ENCODE measurements at places on chromosomes 16 and 17.

DNA sequence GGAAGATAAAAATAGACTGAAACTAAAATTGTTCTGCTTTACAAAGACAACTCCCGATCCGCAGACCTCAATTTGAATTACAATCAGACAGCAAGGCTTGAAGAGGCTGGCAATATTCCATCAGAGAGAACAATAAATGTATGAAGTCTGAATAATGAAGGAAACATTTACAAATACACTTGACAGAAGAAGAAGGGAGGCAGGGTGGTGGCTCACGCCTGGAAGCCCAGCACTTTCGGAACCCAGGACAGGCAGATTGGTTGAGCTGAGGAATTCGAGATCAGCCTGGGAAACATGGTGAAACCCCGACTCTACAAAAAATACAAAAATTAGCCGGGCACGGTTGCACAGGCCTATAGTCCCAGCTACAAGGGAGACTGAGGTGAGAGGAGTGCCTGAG is 14.6 kb downstream of the ODF4 start:
- no peak for DNase-seq

GRCh38 chr16:61014869-61015268 is 1021.4 kb downstream of the CDH8 start:
- no peak for DNase-seq

DNA sequence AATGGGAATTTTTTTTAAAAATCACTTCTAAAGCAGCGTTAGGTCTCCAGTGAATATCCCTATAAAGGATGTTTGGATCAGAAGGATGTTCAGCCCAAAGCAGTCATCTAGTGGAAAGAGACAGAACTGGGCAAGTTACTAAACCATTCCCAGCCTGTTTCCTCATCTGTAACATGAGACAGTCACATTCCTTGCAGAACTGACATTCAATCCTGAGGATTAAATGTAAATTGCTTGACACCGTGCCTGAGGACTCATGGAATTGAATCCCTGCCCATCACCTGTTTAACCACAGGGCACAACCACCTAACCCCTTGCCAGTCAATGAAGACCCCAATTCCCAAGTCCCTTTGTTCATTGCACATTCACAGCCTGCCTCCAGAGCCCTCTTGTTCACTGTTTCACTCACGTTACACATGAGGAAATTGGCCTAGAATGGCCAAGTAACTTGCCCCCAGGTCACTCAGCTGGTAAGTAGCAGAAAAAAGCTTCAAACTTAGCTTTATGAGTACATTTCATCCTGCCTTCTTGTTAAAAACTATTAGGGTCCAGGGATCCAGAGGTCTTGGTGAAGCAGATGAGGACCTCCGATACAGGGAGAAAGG is 1.4 kb downstream of the CMTM2 start:
- no peak for DNase-seq

- DNase-seq, result no peak
Measured at GRCh38 chr17:5545051-5545987, 39.0 kb downstream of the NLRP1 start.

DNA sequence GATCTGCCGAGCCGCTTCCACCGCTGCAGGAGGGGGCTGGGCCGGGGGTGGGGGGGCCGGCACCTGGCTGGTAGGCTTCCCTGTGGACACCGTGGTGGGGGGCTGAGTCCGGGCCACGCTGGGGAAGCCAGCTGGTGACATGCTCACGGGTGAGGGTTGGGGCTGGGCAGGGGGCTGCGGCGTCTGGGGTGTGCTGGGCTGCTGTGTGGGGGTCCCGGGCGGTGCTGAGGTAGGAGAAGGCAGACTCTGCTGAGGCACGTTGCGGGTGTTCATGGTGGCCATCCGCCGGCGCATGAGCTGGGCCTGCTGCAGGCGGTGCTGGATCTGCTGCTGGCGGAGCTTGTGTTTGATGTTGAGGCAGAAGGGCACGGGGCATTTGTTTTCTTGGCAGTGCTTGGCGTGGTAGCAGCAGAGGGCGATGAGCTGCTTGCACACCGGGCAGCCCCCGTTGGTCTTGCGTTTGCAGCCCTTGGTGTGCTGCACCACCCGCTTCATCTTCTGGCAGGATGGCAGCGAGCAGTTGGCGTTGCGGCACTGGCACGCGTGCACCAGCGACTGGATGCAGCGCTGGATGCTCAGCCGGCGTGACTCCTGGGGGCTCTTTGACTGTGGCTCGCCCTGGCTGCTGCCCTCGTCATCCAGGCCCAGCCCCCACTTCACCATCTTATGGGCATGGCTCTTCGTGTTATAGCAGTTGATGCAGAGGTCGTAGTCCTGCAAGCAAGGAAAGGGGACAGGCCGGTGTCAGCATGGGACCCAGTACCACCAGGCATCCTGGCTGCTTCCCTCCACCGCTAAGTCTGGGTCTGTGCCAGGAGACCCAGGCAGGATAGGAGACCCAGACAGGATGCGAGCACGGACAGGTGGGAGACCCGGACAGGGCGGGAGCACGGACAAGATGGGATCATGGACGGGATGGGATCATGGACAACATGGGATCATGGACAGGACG is 12.1 kb upstream of the TRAP1 start:
- DNase-seq, result no peak

DNA sequence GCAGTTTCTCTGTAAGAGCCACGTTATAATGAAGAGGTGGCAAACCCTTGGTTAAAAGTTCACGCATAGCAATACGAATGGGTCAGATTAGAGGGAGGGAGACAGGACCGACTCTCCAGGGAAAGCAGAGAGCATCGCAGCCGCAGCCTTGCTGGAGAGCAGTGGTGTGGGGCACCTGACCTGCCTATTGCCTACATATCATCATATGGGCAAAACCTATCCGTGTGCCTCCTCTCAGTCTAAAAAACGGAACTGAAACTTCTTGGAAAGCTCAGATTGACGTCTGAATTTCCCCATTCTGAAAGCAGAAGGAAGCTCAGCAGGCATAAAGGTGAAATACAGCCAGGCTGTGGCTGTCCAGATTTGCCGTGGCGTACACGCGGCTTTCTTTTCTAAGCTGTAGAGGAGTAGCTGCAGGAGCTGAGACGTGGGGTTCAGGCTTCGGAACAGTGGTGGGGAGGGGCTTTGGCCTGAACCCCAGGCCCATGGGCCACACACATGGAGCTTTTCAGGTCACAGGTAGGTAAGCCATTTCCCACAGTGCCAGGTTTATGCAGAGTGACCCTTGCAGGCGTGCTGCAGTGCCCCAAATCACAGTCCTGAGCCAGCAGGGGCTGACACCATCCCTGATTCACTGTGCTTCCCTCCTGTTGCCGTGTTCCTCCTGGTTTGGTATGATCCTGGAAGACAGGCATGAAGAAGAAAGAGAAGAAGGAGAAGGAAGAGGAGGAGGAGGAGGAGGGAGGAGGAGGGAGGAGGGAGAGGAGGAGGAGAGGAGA is 41.6 kb upstream of the TNRC6C start:
- DNase-seq, result no peak

GRCh38 chr17:79246225-79247190 is 171.9 kb downstream of the ENGASE start:
- no peak for DNase-seq

DNA sequence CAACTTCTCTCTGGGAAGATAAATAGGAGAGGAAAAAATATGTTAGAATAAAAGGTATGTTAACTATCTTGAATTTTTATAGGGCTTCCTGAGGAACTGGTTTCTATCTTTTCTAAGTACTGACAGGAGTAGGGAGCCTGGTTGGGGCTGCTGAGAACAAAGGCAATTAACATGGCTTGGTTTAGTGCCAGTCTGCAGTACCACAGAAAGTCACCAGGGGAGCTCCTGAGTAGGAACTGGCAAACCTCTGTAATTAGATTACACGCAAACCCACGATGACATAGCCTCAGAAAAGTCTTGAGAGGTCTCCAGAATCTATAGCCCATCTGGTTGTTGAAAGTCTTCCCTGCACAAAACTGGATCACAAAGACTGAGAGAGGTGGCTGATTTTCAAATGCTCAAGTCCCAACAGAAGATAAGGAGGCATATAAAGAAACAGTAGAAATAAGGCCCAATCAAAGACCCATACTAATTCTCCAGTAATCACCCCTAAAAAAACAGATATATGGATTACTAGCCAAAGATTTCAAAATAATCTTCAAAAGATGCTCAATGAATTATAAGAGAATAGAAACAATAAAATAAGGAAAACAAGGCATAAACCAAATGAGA is 11.7 kb upstream of the CNTNAP4 start:
- DNase-seq, result no peak

DNA sequence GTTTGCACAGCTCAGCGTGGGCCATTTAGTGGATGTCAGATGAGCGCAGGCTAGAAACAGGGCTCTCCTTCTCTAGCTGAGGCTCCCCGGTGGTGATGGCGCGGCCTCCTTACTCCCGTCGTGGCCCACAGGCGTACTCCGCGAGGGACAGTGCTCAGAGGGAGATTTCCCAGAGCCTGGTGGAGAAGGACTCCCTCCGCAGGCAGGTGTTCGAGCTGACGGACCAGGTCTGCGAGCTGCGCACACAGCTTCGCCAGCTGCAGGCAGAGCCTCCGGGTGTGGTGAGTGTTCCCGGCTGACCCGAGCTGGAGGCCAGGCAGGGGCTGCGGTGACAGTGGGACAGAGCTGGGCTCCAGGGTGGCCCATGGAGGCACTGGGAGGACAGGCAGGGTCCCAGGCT is 21.4 kb downstream of the CARD14 start:
- no peak for DNase-seq

DNA sequence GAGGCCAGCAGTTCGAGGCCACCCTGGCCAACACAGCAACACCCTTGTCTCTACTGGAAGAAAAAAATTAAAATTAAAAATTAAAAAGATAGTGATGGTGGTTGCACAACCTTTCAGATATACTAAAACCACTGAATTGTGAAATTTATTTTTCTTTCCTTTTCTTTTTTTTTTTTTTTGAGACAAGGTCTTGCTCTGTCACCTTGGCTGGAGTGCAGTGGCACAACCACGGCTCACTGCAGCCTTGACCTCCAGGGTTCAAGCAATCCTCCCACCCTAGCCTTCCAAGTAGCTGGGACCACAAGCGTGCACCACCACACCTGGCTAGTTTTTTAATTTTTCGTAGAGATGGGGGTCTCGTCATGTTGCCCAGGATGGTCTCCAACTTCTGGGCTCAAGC is 254.4 kb downstream of the SLC39A11 start:
- no peak for DNase-seq

DNA sequence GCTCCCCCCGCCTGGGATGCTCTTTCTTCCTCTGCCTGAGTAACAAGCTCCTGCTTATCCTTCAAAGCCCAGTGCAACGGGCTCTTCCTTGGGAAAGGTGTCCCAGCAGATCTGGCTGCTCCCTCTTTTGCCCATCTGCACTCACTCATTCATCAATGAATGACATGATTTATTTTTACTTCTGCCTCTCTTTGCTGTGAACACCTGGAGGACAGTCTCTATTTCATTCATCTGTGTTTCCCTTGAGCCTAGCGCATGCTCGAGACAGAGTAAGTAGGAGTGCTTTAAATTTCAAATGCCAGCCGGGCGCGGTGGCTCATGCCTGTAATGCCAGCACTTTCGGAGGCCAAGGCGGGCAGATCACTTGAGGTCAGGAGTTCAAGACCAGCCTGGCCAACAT is 22.0 kb upstream of the GINS2 start:
- no peak for DNase-seq

DNA sequence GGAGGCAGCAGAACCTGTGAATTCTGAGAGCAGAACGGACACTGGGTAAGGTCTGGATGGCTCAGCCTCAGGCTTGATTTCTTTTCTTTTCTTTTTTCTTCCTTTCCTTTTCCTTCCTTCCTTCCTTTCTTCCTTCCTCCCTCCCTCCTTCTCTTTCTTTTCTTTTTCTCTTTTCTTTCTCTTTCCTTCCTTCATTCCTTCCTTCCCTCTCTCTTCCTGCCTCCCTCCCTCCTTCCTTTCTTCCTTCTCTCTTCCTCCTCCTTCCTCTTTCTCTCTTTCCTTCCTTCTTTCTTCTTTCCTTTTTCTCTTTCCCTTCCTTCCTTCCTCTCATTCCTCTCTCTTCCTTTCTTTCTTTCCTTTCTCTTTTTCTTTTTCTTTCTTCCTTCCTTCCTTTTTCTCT is 38.0 kb downstream of the OR3A1 start:
- DNase-seq, result no peak

DNA sequence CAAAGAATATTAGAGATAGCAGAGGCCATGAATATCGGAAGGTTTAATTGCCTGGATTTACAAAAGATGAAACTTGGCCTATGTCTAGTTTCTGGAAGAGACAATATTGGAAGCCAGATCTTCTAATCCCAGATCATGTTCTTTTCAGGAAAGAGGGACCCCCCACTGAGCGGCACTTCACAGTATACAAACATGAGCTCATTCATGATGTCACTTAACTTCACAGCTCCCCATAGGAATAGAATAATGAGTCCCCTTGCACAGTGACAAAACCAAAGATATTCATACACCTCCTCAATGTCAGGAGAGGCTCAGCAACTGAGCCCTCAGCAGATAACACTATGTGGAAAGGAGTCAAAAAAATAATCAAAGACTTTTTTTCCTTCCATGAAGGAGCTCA is 147.5 kb downstream of the CDH11 start:
- no peak for DNase-seq

DNA sequence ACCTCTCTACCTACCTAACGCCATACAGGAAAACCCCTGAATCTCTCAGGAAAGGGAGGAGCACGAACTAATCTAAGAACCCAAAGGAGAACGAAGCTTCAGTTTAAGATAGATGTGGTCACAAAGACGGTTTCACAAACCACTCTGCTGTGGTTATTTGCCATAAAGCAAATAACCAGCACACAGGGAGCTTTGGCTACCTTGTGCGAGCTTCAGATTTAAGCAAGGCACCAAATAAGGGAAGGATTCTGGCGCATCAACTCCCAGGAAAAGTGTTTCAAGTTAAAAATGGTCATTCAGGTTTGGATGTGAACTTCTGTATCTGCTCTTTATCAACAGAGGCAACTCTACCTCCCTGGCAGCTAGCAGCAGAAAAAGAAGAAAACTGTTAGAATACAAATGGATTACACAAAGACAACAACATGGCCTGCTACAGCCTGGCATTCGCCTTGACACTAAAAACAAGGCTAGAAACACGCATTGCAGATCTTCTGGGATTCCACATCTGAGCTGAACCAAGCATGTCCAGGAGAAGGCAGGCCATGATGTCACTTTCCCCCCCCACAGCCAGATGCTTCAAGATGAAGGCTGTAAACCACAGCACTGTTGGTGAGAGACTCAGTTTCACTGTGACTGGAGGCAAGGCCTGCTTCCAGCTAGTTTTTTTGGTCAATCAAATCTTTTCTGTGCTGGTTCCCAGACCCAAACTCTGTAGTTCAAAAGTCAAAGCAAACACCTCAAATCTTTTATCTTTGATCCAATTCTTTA is 43.6 kb downstream of the SMG6 start:
- peak; percentile 7 for DNase-seq

DNA sequence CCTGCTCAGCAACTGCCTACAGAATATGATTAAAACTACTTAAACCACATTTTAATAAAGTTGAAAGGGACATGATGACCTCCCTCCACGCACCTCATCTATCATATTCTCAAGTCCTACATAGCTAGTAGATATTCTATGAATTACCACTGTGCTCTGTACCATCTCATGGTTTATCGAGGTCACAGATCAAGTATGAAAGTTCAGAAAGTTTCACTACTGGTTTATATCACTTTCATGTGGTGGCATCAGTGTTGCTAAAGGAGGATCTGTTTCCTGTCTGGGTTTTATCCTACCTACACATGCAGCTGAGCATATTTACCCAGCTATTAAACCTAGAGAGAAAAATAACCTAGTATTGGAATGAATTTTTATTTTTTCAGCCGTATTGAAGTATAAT is 214.9 kb upstream of the MON1B start:
- DNase-seq, result no peak

Measured in effector CD8-positive, alpha-beta T cell (primary cell).